NCI-H2029 treated with DMSO at 0.1 percent for 48 hours (cell line): ENCODE measurements at places on chromosomes 7 and 10.

GRCh38 chr7:78140109-78140508 lies 341.5 kb downstream of the PHTF2 start:
- DNase-seq, result no peak

DNA sequence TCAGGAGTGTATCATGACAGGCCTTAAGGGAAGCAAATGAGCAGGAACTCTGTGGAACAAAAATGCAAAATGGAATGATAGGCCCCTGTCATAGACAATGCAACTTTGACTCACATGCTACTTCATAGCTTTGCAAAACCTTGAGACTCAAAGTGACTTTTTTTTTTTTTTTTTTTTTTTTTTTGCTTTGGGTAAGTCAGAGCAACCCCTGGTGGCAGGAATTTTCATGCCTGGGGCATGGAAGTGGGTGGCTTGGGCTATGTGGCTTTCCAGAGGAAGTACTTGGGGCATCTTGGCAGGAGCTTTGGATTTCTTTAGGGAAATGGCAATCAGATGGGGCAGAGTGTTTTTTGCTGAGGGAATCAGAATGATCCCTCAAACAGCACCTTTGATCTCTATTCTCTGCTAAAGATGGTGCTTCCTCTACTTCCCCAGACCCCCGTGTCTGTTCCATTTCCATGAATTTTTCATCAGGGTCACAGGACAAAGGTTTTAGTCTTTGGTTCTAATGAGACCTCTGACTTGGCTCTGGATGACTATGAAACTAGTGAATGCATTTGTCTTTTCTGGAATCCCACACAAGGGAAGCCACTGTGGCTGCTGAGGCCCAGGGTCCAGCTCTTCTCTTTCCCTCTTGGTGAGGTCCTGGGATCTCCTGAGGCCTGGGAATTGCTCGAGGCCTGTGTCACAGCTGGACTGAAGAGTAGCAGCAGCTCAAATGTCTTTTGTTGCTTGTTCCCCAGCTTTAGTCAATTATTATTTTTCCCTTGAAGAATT lies 62.8 kb downstream of the TACC2 start:
- DNase-seq, result no peak

DNA sequence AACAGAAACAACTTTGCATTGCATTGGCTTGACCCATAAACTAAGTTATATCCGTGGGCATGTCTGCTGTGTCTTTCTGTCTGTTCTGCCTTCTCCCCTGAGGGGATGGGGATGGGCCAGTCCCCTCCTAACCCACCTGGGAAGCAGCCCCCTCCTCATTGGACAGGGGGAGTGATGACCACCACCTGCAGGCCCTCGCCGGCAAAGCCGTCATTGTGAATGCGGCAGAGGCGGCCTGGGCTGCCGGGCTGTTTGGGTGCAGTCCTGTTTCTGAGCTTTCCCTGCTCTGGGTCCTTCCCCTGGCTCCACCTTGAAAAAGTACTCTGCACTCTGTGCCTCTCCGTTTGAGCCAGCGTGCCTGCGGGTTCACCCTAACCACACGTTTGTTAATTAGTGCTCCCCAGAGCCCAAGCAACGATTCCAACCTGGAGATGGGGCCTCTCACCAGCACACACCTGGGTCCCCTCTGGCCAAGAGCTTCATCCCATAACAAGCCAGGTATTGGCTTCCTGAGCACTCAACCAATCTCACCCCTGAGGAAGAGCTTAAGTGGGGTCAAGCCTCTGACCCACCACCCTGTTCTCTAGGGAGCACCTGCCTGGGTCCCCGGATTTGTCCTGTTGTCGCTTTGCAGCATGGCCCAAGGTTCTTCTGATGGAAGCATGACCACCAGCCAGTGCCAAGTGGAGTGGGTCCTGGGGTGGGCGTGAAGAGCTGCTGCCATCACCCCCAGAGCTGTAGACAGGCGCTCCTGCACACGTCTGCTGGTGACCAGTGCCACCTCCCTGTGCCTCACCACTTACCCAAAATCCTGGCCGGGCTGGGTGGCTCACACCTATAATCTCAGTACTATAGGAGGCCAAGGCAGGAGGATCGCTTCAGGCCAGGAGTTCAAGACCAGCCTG lies 39.4 kb upstream of the ZMIZ2 start:
- no peak for DNase-seq

- DNase-seq, result no peak
Observed at GRCh38 chr7:125814100-125814499, 884.5 kb upstream of the POT1 start.

DNA sequence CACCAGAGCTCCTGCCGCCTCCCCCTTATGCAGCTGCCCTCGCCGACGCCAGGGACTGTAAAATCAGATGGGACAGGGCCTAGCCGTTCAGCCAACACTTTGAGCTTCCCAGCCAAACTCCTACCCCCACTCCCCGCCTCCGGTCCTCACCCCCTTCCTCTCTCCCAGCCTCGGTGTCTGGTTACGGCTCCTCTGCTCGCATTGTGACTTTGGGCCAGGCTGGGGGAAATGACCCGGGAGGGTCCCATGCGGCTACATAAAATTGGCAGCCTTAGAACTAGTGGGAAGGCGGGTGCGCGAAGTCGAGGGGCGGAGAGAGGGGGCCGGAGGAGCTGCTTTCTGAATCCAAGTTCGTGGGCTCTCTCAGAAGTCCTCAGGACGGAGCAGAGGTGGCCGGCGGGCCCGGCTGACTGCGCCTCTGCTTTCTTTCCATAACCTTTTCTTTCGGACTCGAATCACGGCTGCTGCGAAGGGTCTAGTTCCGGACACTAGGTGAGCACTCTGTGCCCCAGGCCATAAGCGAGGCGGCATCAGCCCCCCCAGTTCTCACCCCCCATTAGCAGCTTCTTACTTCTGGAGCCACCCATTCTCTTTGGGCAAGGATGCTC lies at the start of gene KAZALD1:
TSS of gene KAZALD1 (plus strand) at position 366 of the 608 bp plus-strand sequence. CDS start 604 bp downstream, outside the sequence.
- DNase-seq, result peak; percentile 41

- no peak for DNase-seq
Observed at GRCh38 chr10:8316284-8316683, 261.8 kb downstream of the GATA3 start.

- no peak for DNase-seq
Observed at GRCh38 chr10:19683356-19683755, 132.9 kb upstream of the PLXDC2 start.

GRCh38 chr10:31602541-31603234 lies 283.7 kb downstream of the ZEB1 start:
- no peak for DNase-seq

- no peak for DNase-seq
Observed at GRCh38 chr7:12256090-12256489, 45.0 kb downstream of the TMEM106B start.

DNA sequence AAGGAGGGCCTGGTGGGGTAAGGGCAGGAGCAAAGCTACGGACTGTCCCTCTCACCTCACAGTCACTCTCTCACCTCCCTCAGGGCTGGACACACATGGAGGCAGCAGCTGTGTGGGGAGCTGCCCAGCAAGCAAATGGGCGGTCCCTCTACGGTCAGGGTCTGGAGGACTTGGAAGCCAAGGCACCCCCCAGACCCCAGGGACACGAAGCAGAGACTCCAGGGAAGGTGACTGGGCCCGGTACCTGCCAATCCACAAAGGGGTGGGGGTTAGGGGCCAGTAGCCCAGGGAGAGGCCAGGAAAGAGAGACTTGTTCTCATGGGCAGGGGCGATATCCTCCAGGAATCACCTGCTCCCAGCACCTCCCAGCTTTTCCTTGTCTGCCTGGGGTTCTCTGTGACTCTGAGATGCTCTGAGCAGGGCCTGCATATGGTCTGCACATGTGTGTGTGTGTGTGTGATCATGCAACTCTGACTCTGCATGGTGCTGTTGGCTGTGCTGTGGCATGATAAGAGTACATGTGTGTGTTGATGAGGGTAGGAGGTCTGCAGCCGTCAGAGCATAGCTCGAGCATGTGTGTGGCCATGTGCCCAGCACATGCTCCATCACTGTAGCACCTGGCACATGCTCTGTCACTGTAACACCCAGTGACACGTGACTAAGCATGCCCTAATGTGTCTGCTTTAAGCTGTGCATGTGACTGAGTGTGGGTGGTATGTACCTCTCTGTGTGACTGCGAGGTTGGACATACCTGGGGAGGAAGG lies 4.6 kb upstream of the LDB3 start:
- no peak for DNase-seq

DNA sequence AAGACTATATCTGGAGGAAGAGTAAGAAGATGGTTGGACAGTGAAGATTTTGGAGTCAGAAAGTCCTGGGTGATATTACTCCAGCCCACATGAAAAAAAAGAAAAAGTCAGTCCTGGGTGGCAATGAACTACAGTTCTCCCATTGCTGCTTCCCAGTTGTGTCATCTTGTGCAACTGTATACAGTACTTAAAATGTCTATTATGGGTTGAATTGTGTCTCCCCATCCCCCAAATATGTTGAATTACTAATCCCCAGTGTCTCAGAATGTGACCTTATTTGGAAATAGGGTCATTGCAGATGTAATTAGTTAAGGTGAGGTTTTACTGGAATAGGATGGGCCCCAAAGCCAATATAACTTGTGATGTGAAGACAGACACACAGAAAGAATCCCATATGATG lies 15.6 kb downstream of the SEC23IP start:
- DNase-seq, result no peak

DNA sequence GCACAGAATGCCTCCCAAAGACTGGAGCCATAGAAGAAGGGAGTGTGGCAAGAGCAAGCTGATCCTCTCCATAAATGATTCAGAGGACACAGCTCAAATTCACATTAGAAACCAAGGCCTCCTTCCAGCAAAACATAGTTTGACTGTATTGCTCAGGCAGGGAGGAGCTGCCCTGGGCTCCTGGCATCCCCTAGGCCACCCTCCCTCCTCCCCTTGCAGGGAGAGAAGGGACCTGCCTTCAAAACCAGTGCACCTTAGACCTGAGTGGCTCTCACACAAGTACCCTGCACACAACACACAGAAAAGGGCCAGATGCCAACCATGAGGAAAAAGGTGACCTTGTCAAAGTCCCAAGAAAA lies 64.7 kb downstream of the CREB3L2 start:
- no peak for DNase-seq

GRCh38 chr10:103737735-103738367 lies 117.5 kb downstream of the SH3PXD2A start:
- no peak for DNase-seq

- DNase-seq, result no peak
Observed at GRCh38 chr10:72765051-72765745, 73.3 kb downstream of the MCU start.

DNA sequence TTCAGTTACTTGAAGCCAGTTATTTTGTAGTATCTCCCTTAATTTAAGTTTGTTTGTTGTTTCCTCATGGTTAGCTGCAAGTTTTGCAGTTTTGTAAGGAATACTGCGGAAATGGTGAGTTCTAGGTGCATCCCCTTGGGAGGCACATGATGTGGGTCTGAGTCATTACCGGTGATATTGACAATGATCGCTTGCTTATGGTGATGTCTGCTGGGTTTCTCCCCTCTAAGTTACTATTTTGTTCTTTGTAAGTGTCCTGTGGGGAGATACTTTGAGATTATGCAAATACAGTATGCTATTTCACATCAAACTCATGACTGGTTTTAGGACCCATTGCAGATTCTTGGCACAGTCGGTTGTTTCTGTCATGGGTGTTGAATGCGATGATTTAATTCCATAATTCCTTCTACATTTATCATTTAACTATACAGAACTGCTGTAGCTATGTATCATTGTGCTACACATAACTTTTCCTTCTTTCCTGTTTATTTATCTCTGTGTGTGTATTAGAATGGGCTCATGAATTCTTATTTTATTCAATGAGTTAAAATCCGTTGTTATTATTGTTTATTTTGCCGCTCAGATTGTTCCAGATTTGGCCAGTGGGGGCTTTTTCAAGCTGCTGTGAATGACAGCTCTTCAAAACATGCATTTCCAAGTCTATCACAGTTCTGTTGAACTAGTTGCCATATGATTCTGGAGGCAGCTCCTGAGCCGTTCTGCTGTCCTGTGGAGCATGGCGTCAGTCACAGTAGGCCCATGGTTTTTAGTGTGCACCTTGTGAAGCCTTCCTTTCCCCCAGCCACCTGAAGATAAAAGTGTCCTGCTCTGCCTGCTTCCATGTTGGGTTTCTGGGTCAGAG lies 18.4 kb downstream of the TSPAN14 start:
- DNase-seq, result no peak

DNA sequence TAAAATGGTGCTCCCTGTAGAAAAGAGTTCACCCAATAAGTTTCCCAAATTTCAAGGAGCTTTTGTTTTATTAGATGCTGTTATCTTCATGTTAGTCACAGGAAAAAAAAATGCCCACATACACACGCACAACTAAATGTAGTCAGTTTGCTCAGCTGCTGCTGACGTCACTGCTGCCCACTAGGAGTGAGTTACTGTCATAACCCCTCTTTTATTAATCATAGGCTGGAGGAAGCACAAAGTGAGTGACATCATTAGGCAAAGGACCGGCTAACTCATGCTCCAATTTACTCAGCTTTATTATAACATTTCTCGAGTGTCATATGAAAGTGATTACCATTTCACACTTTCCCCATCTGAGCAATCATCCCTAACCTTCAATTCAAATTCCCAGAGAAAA lies 6.7 kb upstream of the INHBA start:
- no peak for DNase-seq

DNA sequence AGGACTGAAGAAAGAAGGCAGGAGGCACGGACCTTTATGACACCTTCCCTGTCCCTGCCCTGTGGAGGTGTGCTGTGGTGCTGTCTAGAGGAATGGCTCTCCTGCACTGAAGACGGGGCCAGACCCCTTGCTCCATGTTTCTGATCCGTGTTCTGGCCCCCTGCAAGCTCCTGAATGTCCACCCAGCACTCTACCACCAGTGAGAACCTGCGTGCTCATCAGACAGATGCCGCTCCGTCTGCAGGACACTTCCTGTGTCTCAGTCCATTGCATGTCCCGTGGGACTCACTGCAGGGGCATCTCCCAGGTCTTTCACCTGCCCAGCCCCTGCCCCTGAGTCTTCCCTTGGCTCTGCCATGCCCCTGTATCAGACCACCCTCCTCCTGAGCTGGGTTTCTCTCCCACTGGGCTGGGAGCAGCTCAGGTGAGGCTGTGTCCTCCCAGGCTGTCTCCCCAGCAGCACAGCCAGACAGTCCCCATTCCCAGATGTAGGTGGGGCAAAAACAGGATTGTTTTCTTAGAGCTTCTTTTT lies 278.3 kb upstream of the ZNF32 start:
- no peak for DNase-seq

DNA sequence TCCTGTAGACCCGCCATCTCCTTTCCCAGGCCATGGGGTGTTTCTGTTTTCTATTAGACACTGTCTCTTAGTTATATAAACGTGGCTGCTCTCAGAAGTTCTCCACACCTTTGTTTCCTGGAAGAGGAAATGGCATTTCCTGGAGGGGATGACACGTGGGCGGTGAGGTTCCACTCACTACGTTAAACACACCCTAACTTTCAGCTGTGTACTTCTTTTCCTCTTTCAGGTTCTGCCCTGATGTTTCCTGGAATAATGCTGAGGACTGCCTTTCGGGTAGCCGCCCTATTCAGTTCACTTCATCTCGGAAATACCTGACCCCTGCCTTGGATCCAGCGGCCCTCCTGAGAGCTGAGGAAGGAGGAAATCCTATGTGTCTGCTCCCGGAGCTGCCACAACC lies 3.4 kb upstream of the PRKCQ start:
- DNase-seq, result no peak

- no peak for DNase-seq
Observed at GRCh38 chr7:97015756-97016380, 8.8 kb downstream of the DLX5 start.
